ENCODE measurements at places on chromosomes 16 and 17.

GRCh38 chr16:10181196-10182162, 749 bp downstream of the GRIN2A start:
- DNase-seq = peak; percentile 64

DNA sequence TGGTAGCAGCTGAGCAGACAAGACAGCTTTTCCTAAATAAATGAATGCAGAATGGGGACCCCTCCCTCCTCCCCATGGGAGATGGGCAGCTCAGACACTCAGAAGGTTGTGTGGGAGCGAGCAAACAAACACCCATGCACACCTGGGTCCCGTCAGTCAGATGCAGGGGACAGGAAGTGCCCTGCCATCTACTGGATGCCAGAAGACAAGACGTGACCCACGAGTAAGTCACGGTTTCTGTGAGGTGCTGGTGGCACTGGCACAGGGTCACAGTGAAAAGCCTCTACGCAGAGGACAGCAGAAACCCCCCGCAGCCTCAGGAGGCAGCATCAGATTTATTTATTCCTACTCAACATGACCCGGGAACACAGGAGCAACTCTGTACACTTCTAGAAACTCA, 8.4 kb downstream of the HBQ1 start:
- DNase-seq = no peak

DNA sequence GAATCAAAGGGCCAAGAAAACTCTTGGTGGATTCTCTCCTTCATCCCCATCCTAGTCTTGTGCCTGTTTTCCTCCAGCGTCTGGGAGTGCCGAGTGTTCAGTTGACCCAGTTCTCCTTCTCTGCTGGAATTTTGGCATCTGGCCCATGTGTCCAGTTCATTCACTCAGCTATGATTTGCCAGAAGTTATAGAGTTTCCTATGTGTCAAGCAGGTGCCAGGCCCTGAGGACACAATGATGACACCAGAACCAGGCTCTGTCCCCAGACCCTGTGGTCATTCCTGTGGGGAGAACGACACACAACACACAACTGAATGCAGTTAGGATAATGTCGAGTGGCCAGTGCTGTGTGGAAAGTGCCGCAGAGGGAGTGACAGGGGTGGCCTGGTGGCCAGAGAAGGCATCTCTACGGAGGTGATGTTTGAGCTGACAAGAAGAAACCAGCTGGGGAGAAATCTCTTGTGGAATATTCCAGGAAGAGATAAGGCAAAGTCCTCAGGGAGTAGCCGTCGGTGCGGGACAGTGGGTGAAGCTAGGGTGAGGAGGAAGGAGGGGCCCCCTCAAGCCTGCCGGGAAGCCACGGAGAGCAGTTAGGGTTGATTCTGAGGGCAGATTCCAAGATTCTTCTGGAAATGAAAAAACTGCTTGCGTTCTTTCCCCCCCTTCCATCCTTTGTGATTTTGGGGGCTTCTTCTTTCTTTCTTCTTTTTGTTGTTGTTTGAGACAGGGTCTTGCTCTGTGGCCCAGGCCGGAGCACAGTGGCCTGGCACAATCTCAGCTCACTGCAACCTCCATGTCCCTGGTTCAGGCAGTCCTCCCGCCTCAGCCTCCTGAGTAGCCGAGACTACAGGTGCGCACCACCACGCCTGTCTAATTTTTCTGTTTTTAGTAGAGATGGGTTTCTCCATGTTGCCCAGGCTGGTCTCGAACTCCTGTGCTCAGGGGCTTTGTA, 35.8 kb upstream of the IL34 start:
- no peak for DNase-seq

DNA sequence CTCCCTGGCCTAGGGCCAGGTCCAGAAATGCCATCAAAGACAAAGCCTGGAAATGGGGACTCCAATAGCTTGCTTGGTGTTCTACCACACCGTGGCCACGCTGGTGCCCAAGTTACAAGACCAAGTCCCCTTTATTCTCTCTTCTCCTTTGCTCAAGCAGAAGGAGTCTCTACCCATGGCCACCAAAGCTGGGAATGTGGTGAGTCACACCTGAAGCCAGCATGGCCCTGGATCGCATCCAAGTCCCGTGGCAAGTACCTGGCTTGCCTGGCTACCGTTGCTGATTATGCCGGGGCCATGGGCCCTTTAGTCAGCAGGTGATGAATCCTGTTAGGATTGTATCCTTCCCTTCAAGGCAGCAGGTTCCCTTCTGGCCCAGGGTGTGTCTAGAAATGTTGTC, 260.0 kb downstream of the HAPSTR1 start:
- DNase-seq = no peak

DNA sequence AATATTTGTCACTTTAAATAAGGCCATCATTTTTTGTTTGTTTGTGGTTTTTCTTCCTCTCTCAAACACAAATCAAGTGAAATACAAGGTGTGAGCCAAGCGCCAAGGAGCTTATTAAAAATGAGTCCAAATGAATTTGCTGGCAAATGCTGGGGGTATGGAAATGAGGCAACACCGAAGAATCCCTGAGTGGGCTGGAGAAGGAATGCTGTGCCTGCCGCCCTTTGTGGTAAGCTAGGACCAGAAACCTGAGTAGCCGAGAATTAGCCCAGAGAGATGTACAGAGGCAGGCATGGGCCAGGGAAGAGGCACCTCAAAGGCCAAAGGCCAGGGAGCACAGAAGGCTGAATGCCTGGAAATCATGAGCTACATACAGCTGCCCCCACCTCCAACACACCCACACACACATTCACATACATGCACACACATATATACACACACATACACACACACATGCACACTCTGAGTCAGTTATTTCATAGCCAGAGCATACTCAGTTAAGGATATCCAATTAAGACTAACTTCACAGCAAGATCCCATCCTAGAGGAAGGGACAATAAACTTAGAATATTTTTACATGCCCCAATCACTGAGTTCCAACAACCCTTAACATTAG, 266.1 kb upstream of the DYNLRB2 start:
- DNase-seq = peak; percentile 57

DNA sequence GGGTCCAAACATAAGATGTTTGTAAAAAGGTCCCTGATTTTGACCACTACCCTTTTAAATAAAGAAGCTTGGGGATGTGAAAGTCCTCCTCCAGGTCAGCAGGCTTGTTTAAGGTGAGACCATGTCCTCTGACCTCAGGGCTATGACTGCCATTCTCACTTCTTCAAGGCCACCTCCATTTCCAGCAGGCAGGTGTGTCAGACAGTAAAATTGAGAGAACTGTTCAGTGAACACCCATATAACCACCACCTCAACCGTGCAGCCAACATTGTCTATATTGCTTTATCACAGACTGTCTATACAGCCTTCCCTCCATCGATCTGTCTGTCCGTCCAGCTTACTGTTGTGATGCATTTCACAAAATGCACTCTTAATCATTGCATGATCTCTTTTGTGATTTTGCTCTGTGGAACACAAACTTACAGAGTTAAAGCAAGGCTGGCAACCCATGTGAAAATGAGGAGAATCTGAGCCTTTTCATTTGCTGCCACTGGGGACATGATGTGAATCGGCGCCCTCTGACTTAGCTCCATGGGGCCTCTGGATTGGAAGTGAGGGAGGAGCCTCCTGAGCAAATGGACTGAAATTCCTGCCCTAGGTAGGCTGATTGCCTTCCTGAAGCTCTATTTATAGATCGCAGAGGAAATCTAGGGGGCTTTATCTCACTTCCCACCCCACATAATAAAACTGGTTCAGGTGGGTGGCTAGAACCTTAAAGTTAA, 53.8 kb downstream of the ZNRF1 start:
- DNase-seq = no peak

GRCh38 chr17:68424861-68425260, 32.4 kb downstream of the WIPI1 start:
- DNase-seq = no peak

DNA sequence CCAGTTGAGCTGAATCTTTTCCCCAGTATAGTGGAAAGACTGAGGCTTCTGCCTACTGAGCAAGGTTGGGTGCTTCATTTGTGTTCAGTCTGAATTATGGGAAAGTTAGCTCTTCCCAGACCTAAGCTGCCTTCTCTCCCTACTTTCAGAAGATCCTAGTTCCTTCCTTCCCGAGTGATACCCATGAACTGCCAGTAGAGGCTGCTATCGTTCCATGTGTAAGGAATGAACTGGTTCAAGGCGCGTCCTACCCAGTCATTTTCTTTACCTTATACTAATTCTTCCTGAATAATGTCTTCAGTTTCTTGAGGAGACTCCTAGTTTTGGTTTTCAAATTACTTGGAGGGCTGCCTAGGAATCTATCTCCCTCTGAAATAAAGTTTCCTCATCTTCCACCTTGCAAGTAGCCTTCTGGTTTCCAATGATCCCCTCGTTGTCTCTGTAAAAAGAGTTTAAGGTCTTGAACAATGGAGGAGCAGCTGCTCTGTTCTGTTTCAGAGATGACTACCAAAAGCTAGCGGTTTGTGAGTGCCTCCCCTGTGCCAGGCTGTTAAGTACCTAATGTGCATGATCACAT, 934 bp upstream of the AOC2 start:
- peak; percentile 80 for DNase-seq

Measured in fibroblast of mammary gland (primary cell).